ENCODE measurements at places on chromosomes 7 and 10. TPM values are rescaled to one million over a fixed set of nuclear protein-coding genes. Genes with fewer than 3 reads are reported as not detected.

TMEM196 gene
- total RNA-seq = not detected

ITPRID1 gene
- total RNA-seq = not detected

PUS7 gene
- 23.0 TPM for total RNA-seq

VGF gene
- total RNA-seq = not detected

LMOD2 gene
- not detected for total RNA-seq

ELOVL3 gene
- total RNA-seq = not detected

- no peak for DNase-seq
Measured at GRCh38 chr10:83647526-83647925, 491.8 kb upstream of the GHITM start.

DNA sequence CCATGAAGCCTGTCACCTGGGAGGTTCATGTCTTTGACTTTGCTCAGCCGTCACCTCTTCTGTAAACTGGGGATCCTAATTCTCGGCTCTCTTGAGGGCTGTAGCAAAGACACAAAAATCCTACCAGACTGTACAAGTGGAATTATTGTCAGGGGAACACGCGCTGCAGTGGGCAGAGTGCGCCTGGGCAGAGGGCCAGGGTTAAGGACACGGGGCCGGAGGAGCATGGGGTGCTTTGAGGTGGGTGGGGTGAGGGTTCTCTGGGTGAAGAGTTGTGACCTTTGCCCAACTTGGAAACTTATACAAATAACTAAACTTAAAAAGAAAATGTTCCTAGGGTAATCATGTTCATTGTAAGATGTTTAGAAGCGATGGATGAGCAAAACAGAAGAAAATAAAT is 36.0 kb downstream of the PALD1 start:
- DNase-seq = no peak

DNA sequence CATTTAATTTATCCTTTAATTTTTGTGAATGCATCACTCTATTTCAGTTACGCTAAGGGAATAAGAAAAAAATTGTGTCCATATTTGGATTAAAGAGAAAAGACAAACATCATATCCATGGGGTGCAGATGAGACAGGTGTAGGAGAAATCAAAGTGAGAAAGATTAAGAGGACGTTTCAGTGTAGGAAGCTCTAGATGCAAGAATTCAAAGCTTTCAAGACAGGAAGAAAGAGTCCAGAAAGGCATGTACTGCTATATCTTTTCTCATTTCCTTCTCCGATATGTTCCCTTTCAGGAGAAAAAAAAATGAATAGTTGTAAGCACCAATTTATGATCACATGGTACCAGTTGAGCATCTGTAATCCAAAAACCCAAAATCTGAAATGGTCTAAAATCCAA is 17.0 kb upstream of the C1GALT1 start:
- no peak for DNase-seq

- no peak for DNase-seq
Measured at GRCh38 chr7:148905093-148905666, 21.1 kb upstream of the EZH2 start.

- DNase-seq = no peak
Measured at GRCh38 chr7:114104035-114104434, 185.2 kb upstream of the PPP1R3A start.

- no peak for DNase-seq
Measured at GRCh38 chr7:149811831-149812490, 26.2 kb upstream of the ZNF862 start.

DNA sequence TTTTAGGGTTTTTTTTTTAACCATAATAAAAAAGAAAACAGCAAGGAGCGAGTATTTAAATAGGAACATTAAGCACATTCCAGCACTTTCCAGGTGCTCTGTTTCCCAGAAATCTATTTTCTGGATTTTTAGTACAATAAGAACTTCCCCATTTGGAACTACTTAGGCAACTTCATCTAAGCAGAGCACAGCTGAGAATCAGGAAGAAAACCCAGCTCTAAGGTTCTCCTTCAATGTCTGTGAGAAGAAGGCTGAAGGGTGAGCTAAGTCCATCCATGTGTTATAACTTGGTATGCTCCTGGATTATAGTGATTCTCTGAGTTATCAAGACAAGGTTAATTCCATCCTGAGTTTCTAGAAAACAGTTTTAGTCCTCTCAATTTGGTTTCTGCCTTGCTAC is 181.9 kb downstream of the CYP26A1 start:
- DNase-seq = no peak

DNA sequence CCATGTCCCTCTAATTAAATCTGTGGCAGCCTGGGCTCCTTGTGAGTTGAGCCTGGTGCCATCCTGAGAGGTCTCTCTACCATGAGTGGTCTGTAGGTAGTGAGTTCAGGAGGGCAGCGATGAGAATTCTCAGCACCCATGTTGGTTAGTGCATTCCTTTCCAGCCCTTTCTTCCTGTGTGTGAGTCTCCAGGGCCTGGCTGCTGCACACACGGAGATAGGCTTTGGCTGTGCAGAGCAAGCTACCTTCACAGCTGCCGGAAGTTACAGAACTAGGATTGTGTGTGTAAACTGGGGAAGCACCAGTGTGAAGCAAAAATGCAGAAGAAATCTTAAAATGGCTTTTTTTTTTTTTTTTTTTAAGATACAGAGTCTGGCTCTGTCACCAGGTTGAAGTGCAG is 358.6 kb downstream of the PAXIP1 start:
- no peak for DNase-seq

GRCh38 chr7:51354897-51355296 is 38.3 kb upstream of the COBL start:
- no peak for DNase-seq

DNA sequence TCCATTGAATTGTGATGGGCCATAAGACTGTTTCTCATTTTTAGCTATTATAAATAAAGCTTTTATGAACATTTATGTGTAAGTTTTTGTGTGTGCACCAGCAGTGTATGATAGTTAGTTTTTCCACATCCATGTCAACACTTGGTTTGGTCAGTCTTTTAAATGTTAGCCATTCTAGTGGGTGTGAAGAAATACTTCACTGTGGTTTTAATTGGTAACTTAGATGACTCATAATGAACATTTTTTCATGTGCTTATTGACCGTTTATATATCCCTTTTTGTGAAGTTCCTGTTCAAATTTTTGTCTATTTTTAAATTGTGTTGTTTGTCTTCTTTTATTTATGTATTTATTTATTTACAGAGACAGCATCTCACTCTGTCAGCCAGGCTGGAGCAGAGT is 23.6 kb upstream of the PDK4 start:
- no peak for DNase-seq

DNA sequence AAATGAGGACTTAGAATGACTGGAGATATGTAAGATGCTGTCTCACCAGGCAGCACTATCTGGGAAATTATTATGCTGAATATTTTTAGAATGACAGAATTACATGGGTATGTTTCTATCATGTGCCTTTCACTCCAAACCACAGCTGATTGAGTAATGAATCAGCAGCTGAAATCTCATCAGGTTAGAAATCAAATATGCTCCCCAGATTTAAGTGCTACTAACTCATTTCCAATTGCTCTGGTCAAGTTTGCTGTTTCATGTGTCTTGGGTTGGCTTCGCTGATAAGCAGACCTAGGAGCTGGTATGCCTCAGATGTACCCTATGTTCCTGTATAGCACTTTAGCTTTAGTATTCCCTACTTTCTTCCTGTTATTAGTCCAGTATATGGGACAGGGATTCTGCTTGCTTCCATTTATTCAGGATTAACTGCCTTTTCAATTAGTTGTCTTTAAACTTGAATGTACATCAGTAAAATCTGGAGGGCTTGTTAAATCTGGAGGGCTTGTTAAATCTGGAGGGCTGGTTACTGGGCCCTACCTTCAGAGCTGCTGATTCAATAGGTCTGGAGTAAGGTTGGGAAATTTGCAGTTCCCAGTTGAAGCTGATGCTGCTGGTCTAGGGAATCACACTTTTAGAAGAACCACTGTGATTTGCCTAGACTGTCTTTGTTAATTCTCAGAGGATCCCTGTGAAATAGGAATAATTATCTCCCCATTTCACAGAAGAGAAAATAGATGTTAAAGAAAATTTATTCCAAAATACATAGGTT is 172.9 kb downstream of the DKK1 start:
- DNase-seq = peak; percentile 51

GRCh38 chr7:17502213-17503060 is 204.0 kb downstream of the AHR start:
- DNase-seq = no peak

DNA sequence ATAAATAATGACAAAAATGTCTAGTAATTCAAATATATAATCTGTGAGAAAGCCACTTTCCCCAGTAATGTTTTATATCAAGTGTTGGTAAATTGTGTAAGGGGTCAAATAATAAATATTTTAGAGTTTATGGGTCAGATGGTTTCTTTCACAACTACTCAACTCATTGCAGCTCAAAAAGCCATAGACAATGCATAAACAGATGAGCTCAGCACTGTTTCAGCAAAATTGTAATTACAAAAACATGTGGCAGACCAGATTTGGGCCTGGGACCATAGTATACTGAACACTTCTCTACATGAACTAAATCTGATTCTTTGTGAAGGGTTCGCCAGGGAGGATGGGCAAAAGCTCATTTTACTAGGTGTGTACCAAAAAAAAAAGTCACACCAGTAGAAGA is 460.8 kb downstream of the NRG3 start:
- no peak for DNase-seq

DNA sequence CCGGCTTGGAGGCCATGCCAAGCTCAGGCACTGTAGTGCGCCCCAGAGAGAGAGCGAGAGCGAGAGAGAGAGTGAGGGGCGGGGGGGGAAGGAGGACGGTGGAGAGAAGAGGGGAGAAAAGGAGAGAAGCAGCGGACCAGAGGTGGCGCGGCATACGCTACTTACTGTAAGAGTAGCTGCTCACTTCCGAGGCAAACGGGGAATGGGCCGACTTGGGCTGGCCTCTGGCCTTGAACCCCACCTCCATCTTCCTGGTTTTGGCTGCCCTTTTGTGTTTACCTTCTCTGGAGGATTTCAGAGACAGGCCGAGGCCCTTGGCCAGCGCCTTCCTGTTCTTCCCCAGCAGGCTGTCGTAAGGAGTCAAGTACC is 66.9 kb downstream of the TNRC18 start:
- DNase-seq = no peak

DNA sequence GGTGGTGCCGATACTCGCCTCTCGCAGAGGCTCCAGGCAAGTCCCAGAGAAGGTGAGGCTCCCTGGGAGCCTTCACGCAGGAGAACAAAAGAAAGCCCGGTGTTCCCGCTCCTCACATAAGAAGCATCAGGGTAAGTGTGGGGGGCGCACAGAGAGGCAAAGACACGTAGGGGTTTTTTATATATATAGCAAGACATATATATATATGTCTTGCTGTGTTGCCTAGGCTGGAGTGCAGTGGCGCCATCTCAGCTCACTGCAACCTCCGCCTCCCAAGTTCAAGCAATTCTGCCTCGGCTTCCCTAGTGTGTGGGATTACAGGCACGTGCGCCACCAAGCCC is 61.3 kb downstream of the PDIA4 start:
- no peak for DNase-seq

GRCh38 chr7:99465421-99465768 is 572 bp downstream of the ATP5MF start:
- DNase-seq = no peak

GRCh38 chr10:15120523-15120922 is 23.4 kb downstream of the RPP38 start:
- no peak for DNase-seq

GRCh38 chr10:28457110-28457509 is 75.8 kb upstream of the WAC start:
- DNase-seq = no peak

- DNase-seq = no peak
Measured at GRCh38 chr10:85649461-85649860, 717.1 kb downstream of the GRID1 start.

DNA sequence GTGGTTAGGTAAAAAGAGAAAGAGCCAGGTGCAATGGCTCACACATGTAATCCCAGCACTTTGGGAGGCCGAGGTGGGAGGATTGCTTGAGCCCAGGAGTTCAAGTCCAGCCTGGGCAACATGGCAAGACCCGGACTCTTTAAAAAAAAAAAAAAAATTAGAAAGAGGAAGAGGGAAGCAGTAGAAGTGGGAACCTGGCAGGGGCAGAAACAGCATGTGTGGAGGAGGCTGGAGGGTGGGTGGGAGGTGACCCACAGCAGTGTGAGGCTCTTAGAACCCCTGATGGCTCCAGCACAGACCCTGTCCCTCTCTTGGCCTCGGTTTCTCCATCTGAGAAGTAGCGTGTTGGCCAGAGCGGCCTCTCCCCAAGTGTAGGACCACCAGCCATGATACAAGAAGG is 4.9 kb upstream of the CCL24 start:
- DNase-seq = no peak

DNA sequence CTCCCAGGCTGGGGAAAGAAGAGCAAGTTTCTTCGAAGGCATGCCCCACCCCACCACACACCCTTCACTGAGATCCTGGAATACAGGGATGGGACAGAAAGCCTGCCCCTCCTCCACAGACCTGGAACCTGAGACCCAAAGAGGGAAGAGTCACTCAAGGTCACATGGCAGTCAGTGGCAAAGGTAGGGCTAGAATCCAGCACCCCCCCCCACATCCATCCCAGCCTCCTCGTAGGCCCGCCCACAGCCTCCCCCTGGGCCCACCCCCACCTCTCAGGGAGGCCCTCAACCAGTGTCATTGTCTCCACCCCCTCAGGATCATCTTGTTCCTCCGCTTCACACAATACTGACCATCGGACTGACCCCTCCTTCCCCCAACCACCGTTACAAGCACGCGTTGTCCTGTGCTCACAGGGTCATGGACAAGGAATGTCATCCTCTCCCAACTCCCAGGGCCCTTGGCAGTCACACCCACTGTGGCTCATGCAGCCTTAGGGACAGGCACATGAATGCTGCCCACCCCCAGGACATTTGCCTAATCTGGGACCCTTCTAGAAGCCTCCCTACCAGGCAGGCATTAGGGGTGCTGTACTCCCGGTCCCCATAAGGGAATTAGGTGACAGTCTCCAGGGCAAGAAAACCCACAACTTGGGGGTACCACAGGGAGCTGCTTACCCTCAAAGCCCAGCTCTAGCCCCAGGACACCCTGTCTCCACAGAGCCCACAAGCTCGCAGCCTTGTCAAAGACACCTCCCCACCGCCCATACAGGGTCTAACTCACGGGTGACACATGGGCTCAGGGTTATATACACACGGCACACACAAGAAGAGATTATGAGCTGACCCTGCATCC is 1.4 kb downstream of the KCNH2 start:
- DNase-seq = no peak

DNA sequence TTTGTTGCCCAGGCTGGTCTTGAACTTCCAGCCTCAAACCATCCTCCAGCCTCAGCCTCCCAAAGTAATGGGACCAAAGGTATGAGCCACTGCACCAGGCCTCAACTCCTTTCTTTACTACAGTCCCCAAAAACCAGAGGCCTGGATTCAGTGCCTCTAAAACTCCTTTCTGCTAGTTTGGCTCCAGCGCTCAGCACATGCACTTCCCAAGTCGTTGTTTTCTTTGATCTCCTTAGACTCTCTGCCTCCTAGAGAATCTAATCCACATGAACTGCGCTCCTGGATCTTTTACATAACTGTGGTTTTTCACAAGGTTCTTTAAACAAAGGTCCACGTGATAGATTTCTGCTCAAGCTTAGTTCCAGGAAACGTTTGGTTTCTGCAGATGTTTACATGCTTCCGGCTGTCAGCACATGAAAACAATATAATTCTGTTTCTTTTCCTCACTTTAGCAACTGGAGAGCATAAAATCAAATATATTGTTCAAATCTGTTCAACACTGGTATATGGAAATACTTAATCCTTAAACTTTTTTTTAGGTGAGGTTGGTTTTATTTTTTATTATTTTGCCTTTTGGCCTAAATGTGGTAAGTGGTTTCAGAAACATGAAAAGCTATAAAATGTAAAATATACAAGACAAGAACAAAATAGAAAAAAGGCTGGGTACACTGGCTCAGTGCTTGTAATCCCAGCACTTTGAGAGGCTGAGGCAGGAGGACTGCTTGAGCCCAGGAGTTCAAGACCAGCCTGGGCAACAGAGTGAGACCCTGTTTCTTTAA is 270.5 kb upstream of the MKLN1 start:
- peak; percentile 92 for DNase-seq
